Sciatic nerve (tissue), 2 donors: ENCODE measurements at places on chromosomes 12 and 14.

DNA sequence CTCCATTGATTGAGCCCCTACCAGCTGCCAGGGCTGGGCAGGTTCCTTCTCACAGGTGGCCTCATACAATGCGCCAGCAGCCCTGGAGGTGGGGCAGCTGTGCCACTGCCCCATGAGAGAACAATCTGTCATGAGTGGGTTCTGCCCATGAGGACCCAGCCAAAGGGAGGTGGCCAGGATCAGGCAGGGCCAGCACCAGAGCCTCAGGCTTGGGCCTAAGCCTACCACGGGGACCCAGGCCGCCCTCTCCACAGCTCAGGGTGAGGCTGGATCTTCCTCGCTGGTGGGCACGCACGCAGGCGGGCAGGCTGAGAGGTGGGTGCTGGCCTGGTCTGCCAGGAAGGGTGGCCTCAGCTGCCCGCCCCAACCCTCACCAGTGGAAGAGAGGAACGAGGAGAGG lies 110.7 kb downstream of the KIF26A start:
- no peak for DNase-seq

- DNase-seq: no peak
These were observed 21.4 kb upstream of the ADGRD1 start for GRCh38 chr12:130932061-130932930.

- DNase-seq: no peak
These were observed 13.8 kb downstream of the NGDN start for GRCh38 chr14:23483236-23483854.

- DNase-seq: no peak
These were observed 975.1 kb downstream of the AACS start for GRCh38 chr12:126040307-126040706.

GRCh38 chr14:73369428-73369827 lies 88.9 kb downstream of the NUMB start:
- DNase-seq: no peak

DNA sequence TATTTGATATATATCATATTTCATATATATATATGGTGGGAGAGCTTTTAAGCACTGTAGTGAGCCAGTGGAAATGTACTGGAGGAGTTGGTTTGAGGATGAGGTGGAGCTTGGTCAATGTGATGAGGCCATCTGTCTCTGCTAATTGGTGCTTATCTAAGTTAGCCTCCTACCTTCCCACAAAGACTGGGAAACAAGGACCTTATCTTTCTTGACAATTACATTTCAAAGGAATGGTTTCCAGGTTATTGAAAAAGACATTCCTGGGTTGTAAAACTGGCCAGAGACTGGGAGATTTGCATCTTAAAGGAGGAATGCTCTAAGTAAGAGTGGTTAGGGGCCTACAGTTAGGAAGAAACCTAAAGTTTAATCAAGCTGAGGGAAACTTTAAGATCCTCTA lies 212.8 kb upstream of the SYT1 start:
- no peak for DNase-seq

- no peak for DNase-seq
These were observed 14.3 kb upstream of the PTGER2 start for GRCh38 chr14:52299692-52300278.

DNA sequence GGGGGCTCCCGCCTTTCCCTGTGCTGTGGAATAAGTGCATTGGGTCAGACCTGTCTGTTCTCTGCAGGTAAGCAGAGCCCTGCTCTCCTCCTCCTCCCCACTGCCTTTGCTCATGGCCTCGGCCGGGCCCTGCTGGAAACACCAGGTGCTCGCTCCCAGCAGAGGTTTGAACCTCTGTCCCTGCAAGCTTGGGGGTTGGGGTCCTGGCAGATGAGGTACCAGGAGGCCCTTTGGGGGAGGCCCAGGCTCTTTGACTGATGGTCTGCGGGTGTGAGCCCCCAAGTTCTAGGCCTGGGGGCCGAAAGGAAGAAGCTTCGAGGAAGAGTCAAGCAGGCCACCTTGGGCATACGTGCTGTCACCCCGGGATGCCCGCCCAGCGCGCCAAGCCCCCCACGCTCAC lies 22.1 kb upstream of the CEP170B start:
- no peak for DNase-seq

GRCh38 chr14:78308079-78308478 lies 137.9 kb downstream of the NRXN3 start:
- no peak for DNase-seq

DNA sequence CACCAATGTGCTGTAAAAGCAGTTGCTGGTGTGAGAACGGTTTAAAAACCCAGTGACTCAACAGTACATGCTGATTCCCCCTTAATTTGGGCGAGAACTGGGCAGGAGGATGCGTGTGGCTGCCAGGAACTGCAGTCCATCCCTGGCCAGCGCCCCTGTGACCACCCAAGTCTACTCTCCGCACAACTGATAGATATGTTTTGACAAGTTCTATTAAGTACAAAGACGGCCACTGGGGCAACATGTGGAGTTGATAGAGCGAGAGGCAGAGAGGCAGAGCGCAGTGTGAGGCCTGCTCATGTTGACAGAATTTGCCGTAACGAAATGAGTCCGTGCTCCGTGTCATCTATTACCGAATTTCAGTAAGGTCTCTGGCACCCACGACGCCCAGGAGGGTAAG lies 855.0 kb downstream of the BCL11B start:
- no peak for DNase-seq

GRCh38 chr14:87349921-87350320 lies 643.1 kb downstream of the GALC start:
- no peak for DNase-seq

GRCh38 chr12:66925083-66925482 lies 246.2 kb upstream of the GRIP1 start:
- no peak for DNase-seq

DNA sequence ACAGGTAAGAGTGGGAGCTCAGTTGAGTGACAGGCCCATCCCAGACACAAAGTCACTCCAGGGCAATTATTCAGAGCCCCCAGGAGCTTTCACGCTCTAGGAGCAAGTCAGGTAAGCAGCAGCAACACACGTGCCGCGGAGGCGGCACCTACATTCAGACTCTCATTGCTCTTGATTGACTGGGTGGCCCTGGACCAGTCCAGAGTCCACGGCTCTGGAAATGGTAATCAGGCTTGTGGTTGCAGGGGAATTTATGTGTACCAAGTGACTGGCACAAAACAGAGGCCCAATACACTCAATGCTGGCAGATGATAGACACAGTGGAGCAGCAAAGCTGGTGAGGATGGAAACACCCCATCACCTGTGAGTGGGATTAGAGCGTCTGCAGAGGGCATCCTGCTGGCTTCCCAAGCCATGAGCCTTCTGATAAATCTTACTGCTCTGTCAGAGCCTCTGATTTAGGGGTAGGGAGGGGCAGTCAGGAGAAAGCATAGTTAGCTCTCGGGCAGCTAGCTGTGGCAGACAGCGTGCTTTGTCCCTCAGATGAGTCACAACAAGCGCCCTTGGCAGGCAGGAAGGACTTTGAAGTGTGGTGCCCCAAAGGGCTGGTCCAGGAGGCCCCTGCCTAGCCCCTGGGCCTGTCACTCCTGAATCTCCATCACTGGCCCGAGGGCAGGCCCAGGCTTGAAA lies 344.7 kb downstream of the CACNA1C start:
- peak; percentile 27 for DNase-seq

DNA sequence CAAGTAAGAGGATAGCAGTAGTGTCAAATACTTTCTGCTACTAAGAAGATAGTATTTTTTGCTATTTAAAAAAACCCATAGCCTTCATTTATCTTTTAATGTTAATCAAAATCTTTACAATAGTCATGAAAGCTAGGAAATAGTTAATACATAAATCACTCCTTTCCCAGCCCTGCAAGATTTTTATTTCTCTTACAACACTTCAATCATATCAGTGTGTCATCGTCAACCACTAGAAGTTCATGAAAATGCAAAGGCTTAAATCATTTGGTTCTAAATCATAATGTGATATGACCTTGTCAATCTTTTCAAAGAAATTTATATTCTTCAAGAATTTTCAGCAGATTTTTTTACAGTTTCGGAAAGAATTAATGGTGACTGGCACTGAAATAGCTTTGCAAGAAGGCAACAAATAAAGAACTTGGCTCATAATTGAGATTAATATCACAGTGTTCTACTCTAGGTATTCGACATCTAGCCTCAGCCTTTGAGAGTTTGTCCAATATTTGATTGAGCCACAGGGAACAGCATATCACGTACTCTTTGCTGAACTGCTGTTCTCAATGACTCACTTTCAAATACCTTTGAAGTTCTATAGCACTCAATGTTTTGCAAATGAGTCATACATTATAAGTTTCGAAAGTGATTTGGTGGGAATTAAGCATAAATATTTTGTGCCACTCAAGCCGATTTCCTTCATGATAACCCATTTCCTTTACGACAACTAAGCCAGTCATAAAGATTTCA lies 384.0 kb upstream of the FOXG1 start:
- no peak for DNase-seq

DNA sequence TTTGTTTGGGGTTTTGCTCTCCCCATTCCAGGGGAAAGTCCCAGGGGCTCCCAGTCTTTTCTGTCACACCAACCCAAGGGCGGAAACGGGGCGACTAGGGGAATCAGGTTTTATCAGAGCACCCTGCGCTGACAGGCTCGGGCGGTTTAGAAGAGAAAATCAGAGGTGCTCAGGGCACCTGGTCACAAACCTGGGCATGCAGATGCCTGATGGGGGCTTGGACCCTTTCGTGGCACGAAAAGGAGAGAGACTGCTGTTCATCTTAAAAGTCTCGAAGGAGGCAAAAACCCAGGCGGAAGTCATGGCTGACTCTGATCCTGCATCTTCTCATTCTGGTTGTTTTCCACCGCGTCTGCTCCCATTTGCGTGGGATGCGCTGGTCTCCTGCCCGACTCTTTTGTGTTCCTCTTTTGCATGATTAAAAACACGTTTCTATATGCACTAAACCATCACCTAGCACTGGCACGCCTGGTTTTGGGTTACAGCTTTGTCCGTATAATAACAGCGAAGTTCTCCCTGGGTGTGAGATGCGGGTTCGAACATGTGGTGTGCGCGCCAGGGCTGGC lies 13.2 kb downstream of the OTX2 start:
- no peak for DNase-seq

- no peak for DNase-seq
These were observed 71.6 kb downstream of the ASCL1 start for GRCh38 chr12:103028881-103029639.
